ENCODE measurements at places on chromosomes 12 and 14.

DNA sequence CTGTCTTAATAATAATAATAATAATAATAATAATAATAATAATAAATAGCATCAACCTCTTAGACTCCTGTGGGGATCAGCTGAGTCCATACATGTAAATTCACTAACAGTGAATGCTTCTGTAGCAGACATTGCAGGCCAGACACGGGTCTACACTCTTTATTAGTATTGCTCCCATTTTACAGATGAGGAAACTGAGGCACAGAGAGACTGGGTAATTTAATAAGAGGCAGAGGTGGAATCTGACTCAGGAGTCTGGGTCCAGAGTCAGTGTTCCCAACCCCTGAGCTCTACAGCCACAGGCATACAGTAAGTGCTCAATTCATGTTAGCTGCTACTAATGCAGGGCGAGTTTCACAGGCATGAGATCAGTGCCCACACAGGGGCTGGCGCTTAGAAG is 123.2 kb upstream of the MAP1LC3B2 start:
- DNase-seq, result no peak

DNA sequence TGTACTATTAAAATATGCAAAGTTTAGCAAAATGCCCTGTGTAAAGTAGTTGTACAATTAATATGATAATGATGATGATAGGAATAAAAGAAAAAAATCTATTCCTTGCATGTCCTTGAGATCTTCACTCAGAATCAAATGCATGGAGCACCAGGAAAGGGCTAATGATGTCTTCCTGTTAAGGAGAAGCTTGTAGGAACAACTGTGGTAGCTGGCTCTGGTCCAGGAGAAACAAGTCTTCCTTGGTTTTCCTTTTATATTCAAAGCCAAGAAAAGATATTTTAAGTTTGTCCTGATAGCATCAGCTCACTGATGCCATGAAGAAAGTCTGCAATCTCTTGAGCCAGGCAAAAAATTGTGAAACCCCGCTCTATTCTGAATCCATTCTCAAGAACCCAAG is 138.9 kb downstream of the PIK3C2G start:
- no peak for DNase-seq

GRCh38 chr12:33437598-33437997 is 2.0 kb downstream of the SYT10 start:
- DNase-seq, result no peak

DNA sequence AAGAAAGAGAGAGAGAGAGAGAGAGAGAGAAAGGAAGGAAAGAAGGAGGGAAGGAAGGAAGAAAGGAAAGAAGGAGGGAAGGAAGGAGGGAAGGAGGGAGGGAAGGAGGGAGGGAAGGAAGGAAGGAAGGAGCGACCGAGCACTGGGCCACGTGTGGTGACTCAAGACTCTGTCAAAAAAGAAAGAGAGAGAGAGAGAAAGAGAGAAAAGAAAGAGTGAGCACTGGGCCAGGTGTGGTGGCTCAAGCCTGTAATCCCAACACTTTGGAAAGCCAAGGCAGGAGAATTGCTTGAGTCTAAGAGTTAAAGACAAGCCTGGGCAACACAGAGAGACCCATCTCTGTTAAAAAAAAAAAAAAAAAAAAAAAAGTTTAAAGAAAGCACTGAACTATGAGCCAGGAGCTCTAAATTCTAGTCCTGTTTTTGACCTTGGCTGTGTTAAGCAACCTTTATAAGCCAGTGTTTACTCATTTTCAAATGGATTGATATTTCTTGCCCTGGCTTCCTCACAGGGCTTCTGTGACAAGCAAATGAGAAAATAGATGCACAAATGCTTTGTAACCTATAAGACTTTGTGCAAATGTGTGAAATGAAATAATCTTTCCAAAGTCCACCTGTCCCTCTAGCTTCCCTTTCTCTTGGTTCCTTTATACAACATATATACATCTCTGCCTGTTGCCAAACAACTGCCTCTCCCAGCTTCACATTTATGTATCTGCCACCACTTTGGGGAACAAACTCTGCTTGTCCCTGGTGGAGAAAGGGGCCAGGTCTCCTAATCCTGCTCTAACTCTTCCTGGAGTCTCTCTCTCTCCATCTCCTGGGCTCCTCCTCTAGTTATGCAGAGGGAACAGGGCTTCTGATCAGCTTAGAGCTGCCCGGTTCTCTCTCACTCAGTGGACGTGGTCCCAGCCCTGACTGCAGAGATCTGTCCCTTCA is 16.1 kb upstream of the PLEKHG6 start:
- no peak for DNase-seq

- DNase-seq, result no peak
These were observed 23.7 kb upstream of the TMCC3 start for GRCh38 chr12:94674051-94674451.

GRCh38 chr14:95711476-95712176 is 2.3 kb downstream of the TCL1A start:
- DNase-seq, result no peak

DNA sequence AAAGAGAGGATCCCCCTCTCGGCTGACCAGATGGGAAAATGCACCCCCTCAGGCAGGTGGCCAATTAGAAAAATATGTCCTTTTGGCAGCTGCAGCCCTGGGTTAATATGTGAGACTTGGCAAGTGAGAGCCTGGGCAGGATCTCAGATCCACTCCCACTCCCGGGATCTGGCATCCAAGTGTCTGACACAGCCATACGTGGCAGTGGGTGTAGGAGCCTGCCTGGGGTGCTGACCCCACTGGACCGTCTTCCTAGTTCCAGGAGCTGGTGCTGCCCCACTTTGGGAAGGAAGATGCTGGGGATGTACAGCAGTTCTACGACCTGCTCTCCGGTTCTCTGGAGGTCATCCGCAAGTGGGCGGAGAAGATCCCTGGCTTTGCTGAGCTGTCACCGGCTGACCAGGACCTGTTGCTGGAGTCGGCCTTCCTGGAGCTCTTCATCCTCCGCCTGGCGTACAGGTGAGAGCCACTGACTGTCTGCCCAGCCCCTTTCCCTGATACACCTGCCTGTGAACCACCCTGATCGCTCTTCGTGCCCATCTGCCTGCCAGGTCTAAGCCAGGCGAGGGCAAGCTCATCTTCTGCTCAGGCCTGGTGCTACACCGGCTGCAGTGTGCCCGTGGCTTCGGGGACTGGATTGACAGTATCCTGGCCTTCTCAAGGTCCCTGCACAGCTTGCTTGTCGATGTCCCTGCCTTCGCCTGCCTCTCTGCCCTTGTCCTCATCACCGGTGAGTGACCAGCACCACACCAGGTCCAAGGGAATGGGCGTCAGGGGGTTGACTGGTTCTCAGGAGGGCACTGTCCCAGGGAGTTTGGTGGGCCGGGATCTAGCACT is 5.8 kb downstream of the NR4A1 start:
- no peak for DNase-seq

GRCh38 chr14:65606460-65606859 is 193.9 kb downstream of the FUT8 start:
- DNase-seq, result no peak

DNA sequence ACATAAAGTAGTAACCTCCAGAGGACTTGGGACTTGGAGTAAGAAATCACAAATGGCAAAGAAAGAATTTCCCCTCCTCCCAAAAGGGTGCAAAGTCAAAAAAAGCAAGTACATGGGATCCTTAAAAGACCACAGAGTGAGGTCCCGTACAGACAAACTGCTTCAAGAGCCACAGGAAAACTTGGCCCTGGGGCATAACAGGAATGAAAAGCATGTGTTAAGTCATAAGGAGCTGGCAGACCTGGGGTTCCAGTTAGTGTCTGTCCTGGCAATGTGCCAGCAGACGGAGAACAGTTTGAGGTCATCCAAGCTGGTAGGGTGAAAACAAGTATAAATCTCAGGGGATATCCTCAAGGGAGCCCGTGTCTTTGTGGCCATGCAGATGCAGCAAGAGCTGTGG is 73.2 kb downstream of the HSD17B6 start:
- DNase-seq, result no peak

DNA sequence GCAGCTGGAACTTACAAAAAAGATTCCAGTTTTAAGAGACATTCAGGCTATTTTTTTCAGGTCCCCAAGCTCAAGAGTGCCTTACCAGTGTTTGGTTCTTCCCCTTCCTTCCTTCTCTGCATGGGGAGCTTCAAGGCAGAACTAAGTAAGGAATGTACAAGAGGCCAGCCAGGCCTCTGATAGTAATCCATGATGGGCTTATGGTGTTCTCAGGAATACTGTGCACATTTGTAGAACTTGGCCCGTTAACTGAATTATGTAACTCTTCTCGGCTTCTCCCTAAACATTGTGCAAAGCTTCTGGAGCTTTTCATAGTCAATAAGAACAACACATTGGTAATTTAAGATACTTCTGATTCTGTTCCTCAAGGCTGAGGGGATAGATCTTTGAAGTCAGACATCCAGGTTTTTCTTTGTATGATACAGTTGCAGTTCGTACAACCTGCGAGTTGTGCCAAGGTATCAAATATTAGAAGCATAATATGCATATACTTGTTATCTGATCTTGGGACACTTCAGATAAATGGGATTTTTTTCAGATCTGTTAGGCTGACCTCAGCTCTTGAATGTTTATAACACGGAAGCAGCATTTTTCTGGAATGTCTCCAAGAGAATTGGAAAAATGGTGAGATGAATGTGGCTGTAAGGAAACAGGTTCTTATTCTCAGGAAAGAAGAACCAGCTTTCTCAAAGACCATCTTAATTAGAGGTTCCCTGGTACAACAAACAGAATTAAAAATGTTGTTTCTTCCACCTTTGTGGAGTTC is 148.6 kb downstream of the ANO4 start:
- DNase-seq, result no peak

GRCh38 chr14:24132976-24133375 is 2.5 kb downstream of the FITM1 start:
- no peak for DNase-seq

- no peak for DNase-seq
These were observed 598.5 kb upstream of the LMO3 start for GRCh38 chr12:17204289-17205054.

- no peak for DNase-seq
These were observed 596.1 kb downstream of the ETNK1 start for GRCh38 chr12:23221066-23221465.

GRCh38 chr12:30106204-30106965 is 322.6 kb upstream of the TMTC1 start:
- no peak for DNase-seq

GRCh38 chr12:73947326-73948026 is 590.2 kb upstream of the ATXN7L3B start:
- DNase-seq, result no peak

DNA sequence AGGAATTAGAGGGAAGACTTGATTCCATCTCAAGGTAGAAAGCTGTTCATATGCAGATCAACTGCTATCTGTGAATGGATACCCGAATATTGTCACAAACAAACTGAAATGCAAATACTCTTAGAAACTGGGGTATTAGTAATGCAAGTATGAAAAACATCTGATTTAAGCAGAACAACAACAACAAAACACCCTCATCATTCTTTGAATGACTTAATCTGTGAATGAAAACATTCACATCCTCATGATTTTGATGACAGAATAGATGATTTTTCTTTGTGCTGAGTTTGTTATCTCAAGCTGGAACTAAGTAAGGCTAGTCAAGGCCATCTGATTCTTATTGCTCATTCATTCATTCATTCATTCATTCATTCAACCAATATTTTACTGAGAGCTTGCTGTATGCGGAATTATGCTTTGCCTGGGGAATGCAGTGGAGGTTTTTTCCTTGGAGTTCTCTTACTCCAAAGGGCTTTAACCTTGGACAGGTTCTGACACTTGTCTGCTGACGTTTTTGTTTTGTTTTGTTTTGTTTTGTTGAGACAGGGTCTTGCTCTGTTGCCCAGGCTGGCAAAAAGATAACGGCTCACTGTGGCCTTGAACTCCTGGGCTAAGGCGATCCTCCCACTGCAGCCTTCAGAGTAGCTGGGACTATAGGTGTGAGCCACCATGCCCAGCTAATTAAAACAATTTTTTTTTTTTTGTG is 23.3 kb downstream of the OR10G3 start:
- DNase-seq, result no peak

GRCh38 chr14:96852823-96853422 is 55.7 kb downstream of the VRK1 start:
- no peak for DNase-seq

GRCh38 chr12:68924546-68924945 is 8.4 kb downstream of the CPM start:
- no peak for DNase-seq

GRCh38 chr14:69355154-69355597 is 42.9 kb downstream of the ERH start:
- no peak for DNase-seq

- no peak for DNase-seq
These were observed 42.2 kb downstream of the FBXL14 start for GRCh38 chr12:1552171-1552570.

DNA sequence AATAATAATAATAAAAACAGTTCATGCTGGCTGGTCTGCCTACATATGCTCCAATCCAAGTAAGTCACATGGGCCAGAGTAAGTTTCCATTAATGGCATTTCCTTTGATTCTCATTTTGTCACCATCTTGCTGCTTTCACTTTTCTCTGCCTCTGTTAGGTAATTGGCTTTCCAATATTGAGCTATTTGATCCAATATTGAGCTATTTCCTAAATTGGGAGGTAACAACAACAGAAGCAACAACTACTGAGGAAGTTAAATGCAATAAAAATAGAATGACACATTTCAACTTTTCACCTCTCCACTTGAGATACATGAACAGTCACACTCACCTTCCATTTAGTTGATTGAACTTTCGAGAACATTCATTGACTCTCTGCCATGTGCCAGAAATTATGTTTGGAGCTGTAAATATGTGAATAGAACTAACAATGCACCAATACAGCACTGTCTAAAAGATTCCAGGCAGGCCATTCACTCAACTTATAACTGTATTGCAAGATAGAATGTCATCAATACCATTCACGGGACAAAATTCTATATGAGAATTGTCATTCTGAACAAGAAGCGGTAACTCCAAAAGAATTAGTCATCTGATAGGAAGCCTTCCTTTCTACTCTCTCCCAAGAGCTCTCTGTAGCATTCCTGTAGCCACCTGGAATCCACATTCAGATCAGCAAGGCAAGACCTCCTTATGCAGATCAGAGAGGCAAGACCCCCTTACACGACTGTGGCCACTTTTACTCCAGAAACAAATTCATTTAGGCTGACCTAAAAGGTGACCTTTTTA is 136.4 kb downstream of the PHLDA1 start:
- no peak for DNase-seq

GRCh38 chr12:25775968-25776367 is 182.5 kb upstream of the RASSF8 start:
- no peak for DNase-seq

DNA sequence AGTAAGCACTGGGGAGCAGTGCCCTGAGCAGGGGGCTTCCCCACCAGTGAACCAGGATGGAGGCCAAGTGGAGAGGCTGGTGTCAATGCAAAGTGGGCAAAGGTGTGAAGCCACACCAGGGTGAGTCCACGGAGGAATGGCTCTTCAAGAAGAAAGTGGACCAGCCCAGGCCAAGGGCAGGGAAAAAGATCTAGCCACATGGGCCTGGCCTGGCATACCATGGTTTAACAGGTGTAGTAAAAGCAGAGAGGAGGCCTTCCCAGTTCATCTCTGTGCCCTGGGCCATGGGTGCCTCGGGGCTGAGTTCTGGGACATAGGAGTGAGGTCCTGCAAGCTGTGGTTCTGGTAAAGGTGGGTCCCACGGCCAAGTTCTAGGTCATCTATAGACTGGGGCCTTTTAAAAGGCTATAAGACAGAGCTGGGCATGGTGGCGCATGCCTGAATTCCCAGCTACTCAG is 153.4 kb downstream of the DPF3 start:
- DNase-seq, result no peak
